Activated naive CD4-positive, alpha-beta T cell treated with anti-CD3 and anti-CD28 coated beads for 36 hours (primary cell): ENCODE measurements at places on chromosomes 4 and X.

- no peak for DNase-seq
Measured at GRCh38 chr4:70725633-70726032, 3.9 kb downstream of the RUFY3 start.

- no peak for DNase-seq
Measured at GRCh38 chr4:48698029-48698971, 81.8 kb downstream of the FRYL start.

- no peak for DNase-seq
Measured at GRCh38 chr4:85508654-85509053, 33.7 kb downstream of the ARHGAP24 start.

DNA sequence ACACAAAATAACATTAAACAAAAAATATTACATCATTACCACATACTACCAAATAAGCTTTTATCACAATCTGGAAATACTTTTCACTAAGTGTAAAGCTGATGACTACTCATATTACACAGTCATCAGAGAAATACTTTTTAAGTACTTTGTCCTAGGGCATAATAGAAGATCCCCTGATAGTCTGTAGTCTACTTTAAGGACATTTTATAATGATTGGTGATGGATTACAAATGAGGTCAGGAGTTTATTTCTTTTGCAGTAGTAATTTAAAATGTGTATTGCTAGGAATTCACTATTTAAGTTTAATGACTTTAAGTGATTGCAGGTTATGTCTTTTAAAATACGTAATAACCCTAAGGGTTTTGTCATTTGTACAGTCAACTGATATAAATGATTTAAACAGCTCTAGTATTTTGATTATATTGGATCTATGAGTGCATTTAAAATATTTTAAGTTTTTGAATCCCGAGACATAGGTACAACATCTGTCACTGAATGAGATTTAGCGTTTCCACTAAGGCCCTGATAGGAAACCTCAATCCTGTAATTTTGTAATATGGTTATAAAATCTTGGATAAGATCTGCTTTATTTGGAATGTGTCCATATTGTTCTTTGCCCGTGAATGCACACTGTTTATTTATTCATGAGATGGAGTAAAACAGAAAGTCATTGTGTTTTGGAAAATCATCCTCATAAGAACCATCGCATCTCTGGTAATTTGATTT, 189.5 kb downstream of the ARAP2 start:
- no peak for DNase-seq

- no peak for DNase-seq
Measured at GRCh38 chr4:159422626-159423025, 319.7 kb downstream of the RAPGEF2 start.
